ENCODE measurements at places on chromosomes 12 and 14.

DNA sequence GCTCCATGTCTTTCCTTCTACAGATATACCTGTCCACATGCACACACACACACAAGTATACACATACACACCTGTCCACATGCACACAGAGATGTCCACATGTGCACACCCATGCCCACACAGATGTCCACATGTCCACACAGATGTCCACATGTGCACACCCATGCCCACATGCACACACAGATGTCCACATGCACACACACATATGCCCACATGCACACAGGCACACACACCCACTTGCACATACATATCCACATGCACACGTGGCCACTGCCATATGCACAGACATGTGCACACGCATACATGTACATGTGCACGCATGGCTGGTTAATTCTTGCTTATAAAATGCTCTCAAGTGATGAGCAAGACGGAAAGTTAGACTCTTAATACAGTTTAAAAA lies 32.2 kb downstream of the ELK3 start:
- no peak for DNase-seq

DNA sequence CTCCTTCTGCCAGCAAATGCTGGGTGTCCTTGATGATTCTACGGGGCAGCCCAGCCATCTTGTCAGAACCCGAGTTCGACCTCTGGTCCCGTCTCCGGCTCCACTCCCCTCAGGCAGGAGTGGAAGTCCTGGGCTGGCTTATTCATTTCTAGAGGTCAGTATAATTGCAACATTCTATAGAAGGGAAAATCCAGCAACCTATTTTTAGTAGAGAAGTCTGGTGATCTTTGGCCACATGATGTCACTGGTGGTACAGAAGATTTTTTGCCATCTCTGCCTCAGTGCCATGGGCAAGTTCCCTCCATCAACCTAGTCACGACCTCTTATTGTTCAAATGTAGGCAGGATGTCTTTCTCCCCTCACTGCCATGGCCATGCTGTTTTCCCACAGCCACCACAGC lies 22.4 kb downstream of the OR10G2 start:
- no peak for DNase-seq

GRCh38 chr12:50641566-50641965 lies 122.3 kb upstream of the ATF1 start:
- DNase-seq = no peak

GRCh38 chr12:27505109-27505508 lies 18.9 kb upstream of the PPFIBP1 start:
- no peak for DNase-seq

GRCh38 chr12:102592134-102592533 lies 111.8 kb upstream of the IGF1 start:
- no peak for DNase-seq

DNA sequence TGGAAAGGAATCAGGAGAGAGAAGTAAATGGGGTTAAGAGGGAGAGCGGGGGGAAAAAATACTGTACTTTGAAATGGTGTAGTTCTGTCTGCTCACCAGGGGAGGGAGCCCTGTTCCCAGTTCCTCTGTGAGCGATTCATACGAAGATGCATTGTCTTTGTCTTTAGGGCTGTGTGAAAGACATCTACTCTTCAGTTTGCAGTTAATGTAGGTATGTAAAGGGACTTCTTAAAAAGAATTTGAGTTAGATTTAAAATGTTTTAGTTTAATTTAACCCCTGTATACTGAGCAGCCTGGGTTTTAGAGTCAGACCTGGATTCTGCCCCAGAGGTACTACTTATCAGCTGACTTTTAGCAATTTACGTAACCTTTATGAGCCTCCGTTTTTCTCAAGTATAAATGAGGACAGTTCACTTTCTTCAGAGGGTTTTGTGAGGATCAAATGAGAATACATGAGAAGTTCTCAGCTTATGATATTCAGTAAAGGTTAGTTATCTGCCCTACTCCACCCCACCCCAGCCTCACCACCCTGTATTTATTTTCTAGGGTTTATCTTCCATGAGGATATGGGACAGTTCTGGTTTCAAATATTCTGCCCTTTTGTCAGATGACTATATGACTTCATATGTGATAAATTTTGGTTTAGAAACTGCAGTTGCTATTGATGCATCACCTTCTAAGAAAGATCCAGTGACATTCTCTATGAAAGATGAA lies 82.5 kb upstream of the EVL start:
- DNase-seq = peak; percentile 10

DNA sequence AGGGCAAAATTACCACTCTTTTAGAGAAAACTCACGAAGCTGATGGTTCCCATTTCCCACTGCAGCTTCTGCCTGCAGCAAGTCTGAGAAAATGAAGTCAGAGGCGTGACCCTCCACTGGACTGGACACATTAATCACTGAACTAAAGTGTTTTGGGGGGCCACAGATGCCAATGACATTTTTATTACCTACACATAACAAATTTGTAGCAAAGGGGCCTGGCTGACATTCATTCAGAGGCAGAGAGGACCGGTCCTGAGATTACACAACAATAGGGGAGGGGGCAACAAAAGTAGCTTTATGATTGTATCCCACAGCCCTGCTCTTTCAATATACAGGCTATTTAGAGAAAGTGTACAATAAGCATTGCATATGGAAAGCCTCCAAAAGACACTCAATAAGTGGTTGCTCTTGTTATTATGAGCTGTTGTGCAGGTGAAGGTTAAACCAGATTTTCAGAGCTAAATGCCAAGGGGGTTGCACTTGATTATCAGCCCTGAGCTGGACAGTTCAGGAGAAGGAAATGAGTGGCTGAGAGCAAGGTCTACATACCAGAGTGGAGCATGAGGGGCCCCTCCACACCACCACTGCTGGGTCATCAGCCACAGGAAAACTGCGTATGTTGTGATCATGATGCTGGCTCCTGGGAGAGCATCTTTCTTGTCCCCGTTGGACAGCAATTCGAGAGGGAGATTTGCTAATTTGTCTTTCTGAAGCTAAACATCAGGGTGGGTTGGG lies 41.5 kb upstream of the CCDC60 start:
- DNase-seq = no peak

GRCh38 chr14:44803239-44803905 lies 158.4 kb downstream of the KLHL28 start:
- DNase-seq = no peak

GRCh38 chr14:68806526-68807147 lies 13.8 kb upstream of the ZFP36L1 start:
- no peak for DNase-seq

- DNase-seq = no peak
Observed at GRCh38 chr14:57139173-57139572, 129.5 kb downstream of the EXOC5 start.

GRCh38 chr14:21203470-21204166 lies 47.8 kb upstream of the OR5AU1 start:
- DNase-seq = no peak

- DNase-seq = no peak
Observed at GRCh38 chr14:38205949-38206665, 1.6 kb upstream of the SSTR1 start.

- DNase-seq = no peak
Observed at GRCh38 chr14:55874785-55875184, 243.4 kb upstream of the PELI2 start.

DNA sequence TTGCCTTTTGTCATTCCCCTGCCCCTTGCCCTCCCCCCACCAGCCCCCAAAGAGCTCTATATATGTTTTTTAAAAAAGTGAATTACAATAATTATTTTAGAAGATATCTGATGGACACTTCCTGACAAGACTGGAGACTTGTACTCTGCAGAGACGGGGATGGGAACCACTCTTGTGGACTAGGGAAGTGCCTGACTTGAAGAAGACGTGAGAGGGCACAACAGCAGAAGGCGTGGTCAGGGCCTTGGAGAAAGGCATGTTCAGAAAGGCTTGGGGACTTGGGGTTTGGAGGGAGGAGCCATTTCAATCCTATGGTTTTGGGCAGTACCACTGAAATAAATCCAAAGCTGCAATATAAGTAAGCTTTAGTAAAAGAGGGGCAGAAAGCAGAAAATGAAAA lies 154.7 kb downstream of the APAF1 start:
- DNase-seq = no peak

- DNase-seq = no peak
Observed at GRCh38 chr14:92473969-92474535, 39.5 kb upstream of the RIN3 start.

GRCh38 chr12:104337030-104337558 lies 33.6 kb downstream of the EID3 start:
- no peak for DNase-seq

- DNase-seq = no peak
Observed at GRCh38 chr14:64410084-64410774, 22.1 kb downstream of the MTHFD1 start.

Data from amygdala (tissue), 56 donors.